Aorta (tissue), 5 donors: ENCODE measurements at places on chromosomes 1 and 21. TPM values are rescaled to one million over a fixed set of nuclear protein-coding genes. Genes with fewer than 3 reads are reported as not detected.

DNA sequence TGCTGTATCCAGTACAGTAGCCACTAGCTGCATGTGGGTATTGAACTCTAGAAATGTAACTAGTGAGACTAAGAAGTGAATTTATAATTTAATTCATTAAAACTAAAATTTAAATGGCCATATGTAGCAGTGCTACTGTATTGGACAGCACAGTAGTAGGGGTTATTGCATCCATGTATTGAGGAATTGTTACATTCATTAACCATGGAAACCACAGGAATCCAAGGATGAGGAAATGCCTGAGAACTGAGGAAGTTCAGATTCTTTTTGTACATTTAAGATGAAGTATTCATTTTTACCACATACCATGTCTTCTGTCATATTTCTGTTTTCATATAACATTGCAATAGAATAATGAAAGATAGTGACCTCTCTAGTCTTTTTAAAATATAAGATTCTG lies 2.6 kb downstream of the MTF2 start:
- no peaks in the 10 kb centered on the region for H3K27me3 ChIP-seq
- no peak overlapping the region for H3K27ac ChIP-seq
- H3K4me1 ChIP-seq, result no peaks in the 10 kb centered on the region
- H3K4me3 ChIP-seq, result no peak overlapping the region
- no peaks in the 10 kb centered on the region for H3K36me3 ChIP-seq
- no peak for DNase-seq

DNA sequence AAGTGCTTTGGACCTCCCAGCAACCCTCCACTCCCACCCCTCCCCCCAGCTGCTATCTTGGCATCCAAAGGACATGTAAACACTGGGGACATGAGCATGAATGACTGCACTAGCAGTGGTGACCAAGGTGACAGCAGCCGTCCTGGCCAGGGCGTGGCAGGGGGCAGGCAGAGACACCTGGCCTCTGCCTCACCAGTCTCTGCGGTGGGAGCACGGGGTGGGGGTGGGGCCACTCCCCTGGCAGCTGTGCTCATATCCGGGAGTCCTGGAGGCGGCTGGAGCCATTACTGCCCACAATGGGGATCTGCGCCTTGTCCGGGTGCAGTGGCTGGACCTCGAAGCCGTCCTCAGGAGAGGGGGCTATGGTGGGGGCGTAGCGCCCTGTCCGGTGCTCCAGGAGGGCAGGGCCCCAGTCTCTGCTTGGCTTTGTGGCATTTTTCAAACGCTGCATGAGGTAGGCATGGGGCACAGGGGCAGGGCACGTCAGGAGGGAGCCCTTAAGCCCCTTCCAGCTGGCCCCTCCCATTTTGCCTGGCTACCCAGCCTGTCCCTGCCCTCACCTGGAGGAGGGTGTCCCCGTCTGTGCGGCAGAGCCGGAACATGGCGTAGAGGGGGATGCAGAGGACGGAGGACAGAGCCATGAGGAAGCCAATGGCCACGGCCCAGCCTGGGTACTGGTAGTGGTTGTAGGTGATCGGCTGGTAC lies 6.0 kb downstream of the CCDC24 start:
- H3K36me3 ChIP-seq, result no peaks in the 10 kb centered on the region
- no peaks in the 10 kb centered on the region for H3K27me3 ChIP-seq
- no peaks in the 10 kb centered on the region for H3K4me1 ChIP-seq
- H3K27ac ChIP-seq, result no peak overlapping the region

The CLIC4 gene
- 477 TPM for total RNA-seq

DNA sequence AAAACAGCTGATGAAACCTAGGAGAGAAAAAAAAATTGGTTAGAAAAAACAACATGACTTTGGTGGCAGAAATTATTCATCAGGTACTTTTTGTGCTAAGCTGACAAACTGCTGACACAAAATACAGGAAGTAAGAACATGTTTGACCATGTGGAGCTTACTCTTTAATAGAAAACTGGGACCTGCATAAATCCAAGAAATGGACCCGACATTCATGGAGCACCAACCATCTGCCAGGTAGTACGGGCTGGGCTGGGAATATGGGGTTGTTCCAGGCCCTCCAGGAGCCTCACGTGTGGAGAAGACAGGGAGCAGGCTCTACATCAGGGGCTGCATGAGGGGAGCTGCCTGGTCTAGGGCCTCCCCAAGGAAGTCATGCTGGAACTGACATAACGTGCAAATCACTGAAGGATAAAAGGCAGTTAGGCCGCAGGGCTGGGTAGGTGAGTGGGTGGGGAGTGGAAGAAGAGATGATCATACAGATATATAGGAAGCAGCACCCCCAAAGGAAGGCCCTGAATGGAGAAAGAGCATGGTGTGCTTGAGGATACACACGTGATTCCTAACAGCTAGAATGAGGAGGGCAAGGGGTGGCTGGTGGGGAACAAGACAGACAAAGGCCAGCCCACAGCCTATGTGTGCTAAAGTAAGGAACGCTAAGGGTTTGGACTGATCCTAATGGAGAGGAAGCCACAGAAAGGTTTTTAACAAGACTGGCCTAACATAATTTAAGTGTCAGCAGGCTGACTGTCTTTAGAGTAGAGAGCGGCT lies 26.1 kb downstream of the CD58 start:
- H3K36me3 ChIP-seq, result peaks cover 4% of the 10 kb centered on the region
- no peak overlapping the region for H3K4me3 ChIP-seq
- no peak for DNase-seq
- peak overlapping the region; percentile 23 for H3K27ac ChIP-seq

DNA sequence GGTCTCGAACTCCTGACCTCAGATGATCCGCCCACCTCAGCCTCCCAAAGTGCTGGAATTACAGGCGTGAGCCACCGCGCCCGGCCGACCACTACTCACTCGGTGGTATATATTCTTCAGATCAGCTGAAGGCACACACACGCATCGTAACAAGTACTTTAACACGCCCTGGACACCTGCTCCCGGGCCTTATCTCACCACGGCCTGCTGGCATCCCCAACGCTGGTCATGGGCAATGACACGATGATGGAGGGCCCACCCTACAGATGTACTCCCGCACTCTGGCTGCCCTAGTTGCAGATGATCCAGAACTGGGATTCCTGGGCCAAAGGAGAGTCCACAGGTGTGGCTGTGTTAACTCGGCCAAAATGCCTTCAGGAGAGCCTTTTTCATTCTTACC lies 11.6 kb downstream of the UBE2J2 start:
- no peak overlapping the region for H3K4me3 ChIP-seq
- no peaks in the 10 kb centered on the region for H3K4me1 ChIP-seq
- H3K27ac ChIP-seq, result no peak overlapping the region
- no peaks in the 10 kb centered on the region for H3K27me3 ChIP-seq
- H3K36me3 ChIP-seq, result no peaks in the 10 kb centered on the region
- no peak for DNase-seq

The MX2 gene
- total RNA-seq, result 21.8 TPM

GRCh38 chr1:167500283-167500860 lies 18.0 kb downstream of the CD247 start:
- H3K27ac ChIP-seq, result no peak overlapping the region
- H3K36me3 ChIP-seq, result no peaks in the 10 kb centered on the region
- no peak overlapping the region for H3K4me3 ChIP-seq
- no peak for DNase-seq
- no peaks in the 10 kb centered on the region for H3K4me1 ChIP-seq

GRCh38 chr1:34982820-34983376 lies 2.2 kb downstream of the TMEM35B start:
- no peaks in the 10 kb centered on the region for H3K36me3 ChIP-seq
- H3K27ac ChIP-seq, result no peak overlapping the region
- no peaks in the 10 kb centered on the region for H3K27me3 ChIP-seq

- H3K27ac ChIP-seq, result no peak overlapping the region
- DNase-seq, result no peak
- H3K4me1 ChIP-seq, result no peaks in the 10 kb centered on the region
- H3K4me3 ChIP-seq, result no peak overlapping the region
Observed at GRCh38 chr1:85484716-85485115, 19.8 kb upstream of the DDAH1 start.

- no peaks in the 10 kb centered on the region for H3K27me3 ChIP-seq
- peaks cover 5% of the 10 kb centered on the region for H3K36me3 ChIP-seq
- H3K27ac ChIP-seq, result no peak overlapping the region
Observed at GRCh38 chr1:40094466-40095110, 2.5 kb downstream of the PPT1 start.

The UTS2 gene
- total RNA-seq, result 0.26 TPM

DNA sequence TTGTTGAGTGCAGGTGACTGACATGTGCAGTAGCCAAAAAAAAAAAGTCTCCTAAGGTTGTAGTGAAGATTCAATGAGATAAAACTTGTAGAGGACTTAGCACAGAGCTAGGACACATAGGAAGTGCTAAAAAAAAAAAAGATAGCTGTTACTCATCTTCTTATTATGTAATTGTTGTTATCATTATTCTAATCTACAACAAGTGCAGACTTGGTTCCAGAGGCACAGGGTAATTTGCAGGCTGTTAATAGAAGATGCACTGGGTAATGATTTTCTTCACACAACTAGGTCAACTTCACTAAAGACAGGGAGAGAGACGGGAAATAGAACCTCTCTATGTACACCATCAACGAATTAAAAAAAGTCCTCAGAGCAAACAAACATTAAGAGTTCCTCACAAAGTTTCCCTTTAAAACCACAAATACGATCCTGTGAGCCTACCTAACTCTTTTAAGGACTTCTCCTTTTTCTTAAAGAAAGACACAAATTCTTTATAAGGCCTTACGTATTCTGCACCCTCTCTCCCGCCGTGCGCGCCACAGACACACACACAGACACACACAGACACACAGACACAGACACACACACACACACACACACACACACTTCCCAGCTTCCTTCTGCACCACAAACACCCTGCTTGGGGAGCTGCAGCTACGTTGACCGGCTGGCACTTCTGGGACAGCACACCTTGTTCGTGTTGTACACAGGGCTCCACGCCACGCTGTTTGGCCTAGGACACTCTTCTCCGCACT lies 49.8 kb upstream of the GADD45A start:
- H3K36me3 ChIP-seq, result no peaks in the 10 kb centered on the region
- H3K27me3 ChIP-seq, result no peaks in the 10 kb centered on the region
- H3K4me3 ChIP-seq, result no peak overlapping the region
- H3K27ac ChIP-seq, result no peak overlapping the region
- no peak for DNase-seq

The NR1I3 gene
- total RNA-seq, result not detected

DNA sequence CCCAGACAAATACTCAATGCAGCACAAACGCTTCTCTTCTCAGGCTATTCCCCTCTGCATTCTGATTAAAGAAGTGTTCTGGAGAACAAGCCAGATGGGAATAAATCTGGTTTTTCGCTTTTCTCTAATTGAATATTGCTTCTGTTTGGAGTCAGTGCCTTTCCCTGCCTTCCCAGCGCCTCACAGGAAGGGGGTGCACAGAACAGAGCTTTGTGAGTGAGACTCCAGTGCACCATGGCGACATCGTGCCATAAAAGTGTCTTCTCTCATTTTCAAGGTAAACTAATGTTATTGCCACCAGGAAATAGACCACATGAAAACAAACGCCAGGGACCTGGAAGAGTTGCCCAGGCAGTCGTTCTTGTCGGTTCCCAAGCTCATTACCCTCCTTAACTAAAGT lies 43.6 kb upstream of the SLC45A1 start:
- H3K4me1 ChIP-seq, result no peaks in the 10 kb centered on the region
- no peak for DNase-seq
- H3K27me3 ChIP-seq, result no peaks in the 10 kb centered on the region
- H3K36me3 ChIP-seq, result no peaks in the 10 kb centered on the region
- H3K4me3 ChIP-seq, result no peak overlapping the region
- H3K27ac ChIP-seq, result no peak overlapping the region

GRCh38 chr21:26969971-26970725 lies 3.3 kb upstream of the ADAMTS5 start:
- H3K4me1 ChIP-seq, result no peaks in the 10 kb centered on the region
- no peak overlapping the region for H3K27ac ChIP-seq
- no peaks in the 10 kb centered on the region for H3K36me3 ChIP-seq
- no peaks in the 10 kb centered on the region for H3K27me3 ChIP-seq
- no peak for DNase-seq

The OR6K3 gene
- not detected for total RNA-seq

DNA sequence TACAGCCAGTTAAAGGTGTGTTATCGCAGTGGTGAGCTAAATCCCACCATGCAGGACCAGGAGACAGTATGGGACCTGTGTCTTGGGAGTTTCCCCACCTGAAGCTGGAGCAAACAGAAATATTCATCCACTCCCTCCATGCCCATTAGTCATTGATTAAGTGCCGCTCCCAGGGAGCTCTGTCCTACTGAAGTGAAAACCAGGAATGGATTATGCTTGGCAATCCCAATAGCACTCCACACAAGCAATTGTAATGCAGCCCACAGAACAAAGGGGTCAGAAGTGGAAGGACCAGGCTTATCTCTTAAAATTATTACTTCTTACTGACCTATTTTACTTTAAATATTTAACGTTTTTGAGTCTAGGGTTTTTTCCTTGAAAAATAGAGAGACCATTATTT lies 1005.4 kb downstream of the ADGRL2 start:
- H3K27ac ChIP-seq, result no peak overlapping the region
- no peak for DNase-seq
- H3K36me3 ChIP-seq, result no peaks in the 10 kb centered on the region
- no peaks in the 10 kb centered on the region for H3K27me3 ChIP-seq
- H3K4me3 ChIP-seq, result no peak overlapping the region
- H3K4me1 ChIP-seq, result no peaks in the 10 kb centered on the region

DNA sequence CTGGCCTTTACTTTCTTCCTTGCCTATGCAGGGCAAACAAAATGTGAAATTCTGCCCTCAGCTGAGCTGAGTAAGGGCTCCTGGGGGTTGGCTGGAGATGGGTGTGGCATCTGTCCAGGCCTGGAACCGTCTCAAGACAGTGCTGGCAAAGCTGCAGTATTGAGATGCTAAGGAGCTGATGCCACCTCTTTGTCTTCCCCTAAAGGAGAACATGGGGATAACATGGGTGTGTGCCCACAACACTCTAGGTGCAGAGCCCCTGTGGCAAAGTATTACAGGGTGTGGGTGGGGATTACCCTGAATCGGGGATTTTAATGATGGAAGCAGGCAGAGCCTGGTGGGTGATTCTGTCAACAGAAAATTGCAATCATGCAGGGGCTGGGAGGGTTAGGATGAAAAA lies 2.5 kb upstream of the ST3GAL3 start:
- no peak overlapping the region for H3K4me3 ChIP-seq
- H3K27me3 ChIP-seq, result no peaks in the 10 kb centered on the region
- DNase-seq, result no peak
- H3K4me1 ChIP-seq, result no peaks in the 10 kb centered on the region
- H3K36me3 ChIP-seq, result peaks cover 5% of the 10 kb centered on the region

The OR2L2 gene
- 0.13 TPM for total RNA-seq

DNA sequence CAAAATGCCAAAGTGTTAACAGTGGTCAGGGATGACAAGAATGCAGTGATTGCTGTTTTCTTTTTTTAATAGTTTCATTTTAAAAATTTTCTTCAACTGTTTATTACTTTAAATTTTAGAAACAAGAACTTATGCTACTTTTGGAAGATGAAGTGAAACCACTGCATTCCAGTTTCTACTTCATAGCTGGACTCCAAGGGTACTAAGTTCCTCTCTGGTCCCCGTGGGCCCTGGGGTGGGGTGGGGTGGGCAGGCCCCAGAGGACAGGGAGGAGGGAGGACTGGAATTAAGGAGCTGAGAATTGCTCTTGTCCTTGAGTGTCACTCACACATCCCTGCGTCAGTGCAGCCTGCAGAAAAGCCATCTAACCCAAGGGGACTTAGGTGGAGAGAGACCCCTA lies 97.3 kb downstream of the RAVER2 start:
- no peaks in the 10 kb centered on the region for H3K36me3 ChIP-seq
- no peaks in the 10 kb centered on the region for H3K27me3 ChIP-seq
- no peak for DNase-seq
- H3K4me3 ChIP-seq, result no peak overlapping the region
- H3K27ac ChIP-seq, result no peak overlapping the region

The SPRR2B gene
- total RNA-seq, result not detected

The TBX19 gene
- 4.1 TPM for total RNA-seq

GRCh38 chr21:27320868-27321267 lies 354.0 kb upstream of the ADAMTS5 start:
- DNase-seq, result no peak

The SPEN gene
- 76.9 TPM for total RNA-seq
